ENCODE measurements at places on chromosomes 3 and 15. TPM values are rescaled to one million over a fixed set of nuclear protein-coding genes. Genes with fewer than 3 reads are reported as not detected.

- no peaks in the 10 kb centered on the region for H3K36me3 ChIP-seq
- no peak for DNase-seq
- H3K4me1 ChIP-seq, result peaks cover 9% of the 10 kb centered on the region
Measured at GRCh38 chr3:120459196-120459595, 8.4 kb upstream of the FSTL1 start.

Gene CCR3
- total RNA-seq, result not detected

GRCh38 chr3:48927928-48928327, 9.3 kb downstream of the ARIH2 start:
- H3K27me3 ChIP-seq, result no peaks in the 10 kb centered on the region
- H3K4me1 ChIP-seq, result peaks cover 29% of the 10 kb centered on the region
- H3K4me3 ChIP-seq, result no peak overlapping the region
- H3K36me3 ChIP-seq, result peaks cover 3% of the 10 kb centered on the region

- H3K36me3 ChIP-seq, result peaks cover 15% of the 10 kb centered on the region
- no peaks in the 10 kb centered on the region for H3K4me1 ChIP-seq
- H3K4me3 ChIP-seq, result no peak overlapping the region
- H3K27ac ChIP-seq, result no peak overlapping the region
Measured at GRCh38 chr3:130699765-130700164, 46.9 kb downstream of the PIK3R4 start.
